Cardiac fibroblast (primary cell): ENCODE measurements at places on chromosomes 3 and 15.

DNA sequence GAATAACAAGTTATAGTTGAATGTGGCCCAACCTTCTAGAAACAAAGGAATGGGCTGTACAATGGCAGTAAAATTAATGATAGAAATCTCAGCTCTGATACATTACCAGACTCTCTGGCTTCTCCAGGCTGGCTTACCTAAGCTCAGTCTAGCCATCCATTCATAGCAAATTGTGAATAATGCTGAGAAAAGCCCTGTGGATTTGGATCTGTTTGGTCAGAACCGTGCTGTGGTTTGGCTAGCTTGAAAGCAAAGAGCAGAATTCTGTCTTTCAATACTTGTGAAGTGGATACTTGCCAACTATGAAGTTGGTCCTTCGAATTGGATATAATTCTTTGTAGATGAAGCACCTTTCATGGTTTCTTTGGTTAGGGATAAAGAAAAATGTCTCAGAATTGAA is 199.1 kb downstream of the EPHA3 start:
- DNase-seq = no peak

GRCh38 chr3:127408684-127409420 is 121.0 kb upstream of the PRR20G start:
- DNase-seq = no peak

GRCh38 chr3:100650651-100651619 is 41.5 kb downstream of the ADGRG7 start:
- DNase-seq = peak; percentile 85

GRCh38 chr15:82048811-82049210 is 3.0 kb upstream of the MEX3B start:
- no peak for DNase-seq

DNA sequence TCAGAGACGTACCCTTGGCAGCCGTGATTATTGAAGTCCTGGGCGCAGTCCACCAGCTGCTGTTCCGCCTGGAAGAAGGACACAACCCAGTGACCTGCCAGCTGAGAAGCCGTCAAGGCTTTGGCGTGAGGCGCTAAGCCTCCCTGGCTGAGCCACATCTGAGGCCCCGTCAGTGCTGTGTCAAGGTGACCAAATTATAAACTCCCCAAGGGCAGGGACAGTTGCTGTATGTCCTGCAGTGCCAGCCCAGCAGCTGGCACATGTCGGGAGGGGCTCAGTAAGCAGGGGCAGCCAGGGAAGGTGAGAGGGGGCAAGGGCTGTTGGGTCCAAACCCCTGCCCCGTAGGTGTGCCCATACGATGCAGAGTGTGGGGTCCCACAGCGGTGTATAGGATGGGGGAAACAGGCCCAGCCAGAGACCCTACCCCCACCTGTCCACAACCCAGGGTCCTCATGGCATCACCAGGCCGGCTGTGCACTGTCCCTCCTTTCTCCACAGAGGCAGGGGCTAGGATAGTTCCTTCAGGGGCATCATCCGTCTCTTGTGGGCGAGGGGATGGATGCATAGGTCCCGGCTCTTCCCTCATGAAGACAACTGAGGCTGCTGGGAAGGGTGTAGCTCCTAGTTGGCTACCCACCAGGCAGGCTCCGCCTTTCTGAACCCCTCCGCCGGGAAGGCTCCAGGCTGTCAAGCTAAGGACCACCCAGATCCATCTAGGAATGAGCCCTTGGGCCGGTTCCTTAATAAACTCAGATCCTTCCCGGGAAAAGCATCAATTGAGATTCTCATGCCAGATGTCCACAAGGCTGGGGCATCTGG is 13.2 kb downstream of the CTSH start:
- DNase-seq = no peak

GRCh38 chr3:5059782-5060181 is 62.3 kb upstream of the ARL8B start:
- no peak for DNase-seq

- DNase-seq = peak; percentile 33
These were observed 39.1 kb downstream of the KNL1 start for GRCh38 chr15:40633178-40633577.

DNA sequence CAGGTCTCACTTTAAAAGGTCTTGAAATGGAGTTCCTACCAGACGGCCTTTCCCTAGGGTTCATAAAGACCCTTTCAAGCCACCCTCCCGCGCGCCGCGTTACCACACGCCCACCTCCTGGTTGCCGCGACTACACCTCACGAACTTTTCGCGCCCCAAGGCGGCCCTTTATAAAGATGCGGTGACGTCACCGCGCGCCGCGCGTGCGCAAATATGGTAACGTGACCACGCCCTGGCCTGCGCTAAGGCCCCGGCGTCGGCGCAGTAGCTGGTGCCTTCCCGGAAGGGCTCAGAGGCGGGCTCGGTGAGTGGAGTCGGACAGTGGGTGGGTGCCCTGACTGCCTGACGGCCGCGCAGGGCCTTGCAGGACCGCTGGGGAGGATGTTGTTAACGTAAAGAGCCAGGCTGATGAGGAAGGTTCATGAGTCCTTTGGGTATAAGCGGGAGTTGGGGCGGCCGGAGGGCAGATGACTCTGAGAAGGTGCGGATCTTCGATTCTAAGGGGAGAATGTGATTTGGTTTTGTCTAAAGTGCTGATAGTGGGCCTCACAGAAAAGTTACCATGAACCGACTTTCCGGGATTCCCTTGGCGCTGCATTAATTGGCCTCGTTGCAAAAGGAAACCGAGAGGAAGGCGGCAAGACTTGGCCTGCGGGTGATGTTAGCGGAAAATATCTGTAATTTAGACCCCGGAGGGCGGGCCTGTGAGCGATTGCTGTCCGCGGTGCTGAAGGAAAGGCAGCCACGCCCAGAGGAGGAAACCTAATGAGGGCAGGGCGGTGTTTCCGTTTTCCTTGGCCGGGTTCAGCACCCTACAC is 54.4 kb downstream of the FEZF2 start:
- peak; percentile 88 for DNase-seq

GRCh38 chr15:64851503-64851840 is 9.8 kb downstream of the PLEKHO2 start:
- DNase-seq = peak; percentile 90

GRCh38 chr15:96494505-96494904 is 164.0 kb downstream of the NR2F2 start:
- DNase-seq = no peak

DNA sequence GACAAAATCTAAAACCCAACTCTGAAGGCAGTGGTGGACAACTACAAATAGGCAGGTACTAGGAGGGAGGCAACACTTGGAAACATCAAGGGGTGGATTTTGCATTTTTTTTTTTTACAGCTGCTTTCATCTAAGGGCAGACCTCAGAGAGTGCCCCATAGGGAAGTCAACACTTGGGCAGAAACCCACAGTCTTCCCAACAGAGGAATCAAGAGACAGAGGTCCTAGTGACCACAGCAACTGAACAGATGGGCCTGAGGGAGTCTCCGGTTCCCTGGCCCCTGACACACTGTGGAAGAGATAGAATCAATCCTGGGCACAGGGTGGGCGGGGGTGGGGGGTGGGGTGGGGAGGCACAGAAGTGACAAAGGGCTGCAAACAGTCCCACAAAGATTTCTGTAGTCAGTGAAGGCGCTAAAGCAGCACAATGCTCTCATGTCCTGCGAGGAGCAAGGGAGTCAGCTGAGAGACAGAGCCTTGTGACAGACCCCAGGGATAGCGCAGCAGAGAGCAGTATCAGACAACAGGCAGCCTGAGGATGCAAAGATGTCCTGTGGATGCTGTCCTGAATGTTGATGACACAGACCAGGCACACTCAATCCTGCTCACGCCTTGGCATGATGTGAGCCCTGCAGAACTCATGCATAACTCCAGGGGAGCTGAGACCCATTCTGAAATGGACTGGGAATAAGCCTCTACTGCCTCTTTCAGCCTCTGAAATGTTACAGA is 6.9 kb upstream of the RFTN1 start:
- DNase-seq = no peak

GRCh38 chr3:129837065-129837642 is 56.4 kb downstream of the TMCC1 start:
- no peak for DNase-seq

- no peak for DNase-seq
These were observed 604.3 kb upstream of the CFAP20DC start for GRCh38 chr3:59654123-59654479.

GRCh38 chr15:62426387-62426956 is 261.4 kb upstream of the C2CD4B start:
- peak; percentile 22 for DNase-seq

DNA sequence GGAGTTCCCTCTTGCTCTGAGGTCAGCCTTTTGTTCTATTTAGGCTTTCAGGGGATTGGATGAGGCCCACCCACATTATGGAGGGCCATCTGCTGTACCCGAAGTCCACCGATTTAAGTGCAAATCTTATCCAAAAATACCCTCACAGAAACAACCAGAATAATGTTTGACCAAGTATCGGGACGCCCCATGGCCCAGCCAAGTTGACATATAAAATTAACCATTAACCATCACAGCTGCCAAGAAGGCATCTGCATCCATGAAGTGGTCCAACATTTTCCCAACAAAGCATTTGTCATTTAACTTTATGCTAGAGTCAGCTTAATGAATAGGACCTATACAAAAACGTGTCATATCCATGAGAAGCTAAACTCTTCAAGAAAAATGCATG is 46.2 kb upstream of the TBC1D23 start:
- DNase-seq = no peak

GRCh38 chr3:37630441-37630840 is 231.2 kb upstream of the CTDSPL start:
- DNase-seq = no peak

GRCh38 chr15:45167631-45168205 is 20.0 kb downstream of the SHF start:
- no peak for DNase-seq

GRCh38 chr3:77475507-77475906 is 435.6 kb downstream of the ROBO2 start:
- no peak for DNase-seq

- no peak for DNase-seq
These were observed 4.8 kb downstream of the MORC1 start for GRCh38 chr3:109112946-109113760.

GRCh38 chr3:127121885-127122284 is 71.0 kb upstream of the PRR23E start:
- DNase-seq = no peak

DNA sequence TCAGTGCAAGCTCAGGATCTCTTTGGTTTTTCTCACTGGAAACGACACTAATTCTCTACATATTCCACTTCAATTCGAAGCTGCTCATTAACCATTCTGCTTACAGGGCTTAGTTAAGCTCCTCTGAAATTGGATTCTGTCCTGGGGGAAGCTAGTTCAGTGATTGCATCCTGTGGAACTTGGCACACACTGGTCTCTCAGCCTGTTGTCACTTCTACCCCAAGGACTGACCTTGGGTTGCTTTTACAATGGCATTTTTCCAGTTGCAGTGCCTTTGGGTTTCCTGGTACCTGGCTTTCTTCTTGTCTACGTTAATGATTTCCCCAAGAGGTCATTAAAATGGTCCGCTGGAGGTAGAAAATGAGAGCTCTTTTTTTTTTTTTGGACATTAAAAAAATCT is 33.3 kb upstream of the GABRB3 start:
- no peak for DNase-seq

DNA sequence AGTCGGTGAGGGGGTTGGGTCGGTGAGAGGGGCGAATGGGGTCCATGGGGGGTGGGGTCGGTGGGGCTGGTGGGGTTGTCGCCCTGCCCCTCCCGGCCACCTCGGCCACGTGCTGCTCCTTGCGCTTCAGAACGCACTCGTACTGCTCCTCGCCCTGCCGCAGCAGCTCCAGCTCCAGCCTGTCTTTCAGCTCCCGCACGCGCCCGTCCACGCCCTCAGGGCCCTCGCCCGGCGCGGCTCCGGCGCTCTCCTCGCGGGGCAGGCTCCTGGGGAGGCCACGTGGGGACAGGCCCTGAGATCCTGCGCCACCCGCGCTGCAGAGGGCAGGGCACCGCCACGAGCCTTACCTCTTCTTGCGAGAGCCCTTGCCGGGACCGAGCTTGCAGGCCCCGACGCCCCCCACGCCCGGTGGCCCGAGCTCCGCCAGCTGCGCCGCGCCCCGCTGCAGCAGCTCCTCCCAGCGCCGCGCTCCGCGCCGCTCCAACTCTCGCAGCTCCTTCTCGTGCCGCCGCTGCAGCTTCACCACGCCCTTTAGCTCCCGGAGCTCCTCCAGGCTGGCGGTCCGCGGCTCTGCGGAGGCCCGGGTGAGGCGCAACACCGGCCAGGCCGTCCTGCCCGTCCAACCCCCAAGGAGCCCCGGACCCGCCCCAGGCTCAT is 8.2 kb upstream of the ANKRD63 start:
- DNase-seq = peak; percentile 61

DNA sequence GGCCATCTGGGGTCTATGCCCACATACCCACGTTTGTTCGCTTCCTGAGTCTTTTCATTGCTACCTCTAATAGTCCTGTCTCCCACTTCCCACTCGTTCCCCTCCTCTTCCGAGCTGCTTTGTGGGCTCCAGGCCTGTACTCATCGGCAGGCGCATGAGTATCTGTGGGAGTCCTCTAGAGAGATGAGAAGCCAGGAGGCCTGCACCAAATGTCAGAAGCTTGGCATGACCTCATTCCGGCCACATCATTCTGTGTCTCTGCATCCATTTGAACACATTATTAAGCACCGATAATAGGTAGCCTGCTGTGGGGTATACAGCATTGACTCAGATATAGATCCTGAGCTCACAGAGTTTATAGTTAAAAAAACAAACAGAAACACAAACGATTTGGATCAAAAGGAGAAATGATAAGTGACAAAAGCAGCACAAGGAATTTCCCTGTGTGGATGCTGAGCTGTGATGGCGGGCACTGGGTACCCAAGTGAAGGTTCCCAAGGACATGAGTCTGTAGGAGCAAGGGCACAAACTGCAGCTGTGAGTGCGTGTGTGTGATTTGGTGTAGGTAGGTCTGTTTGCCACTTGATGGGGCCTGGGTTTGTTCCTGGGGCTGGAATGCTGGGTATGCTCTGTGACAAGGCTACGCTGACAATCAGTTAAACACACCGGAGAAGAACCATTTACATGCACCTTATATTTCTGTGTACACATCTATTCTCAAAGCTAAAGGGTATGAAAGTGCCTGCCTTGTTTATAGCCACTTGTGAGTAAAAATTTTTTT is 35.9 kb downstream of the NR1I2 start:
- DNase-seq = no peak
